Gastroesophageal sphincter (tissue), 4 donors: ENCODE measurements at places on chromosomes 16 and 17. TPM values are rescaled to one million over a fixed set of nuclear protein-coding genes. Genes with fewer than 3 reads are reported as not detected.

DNA sequence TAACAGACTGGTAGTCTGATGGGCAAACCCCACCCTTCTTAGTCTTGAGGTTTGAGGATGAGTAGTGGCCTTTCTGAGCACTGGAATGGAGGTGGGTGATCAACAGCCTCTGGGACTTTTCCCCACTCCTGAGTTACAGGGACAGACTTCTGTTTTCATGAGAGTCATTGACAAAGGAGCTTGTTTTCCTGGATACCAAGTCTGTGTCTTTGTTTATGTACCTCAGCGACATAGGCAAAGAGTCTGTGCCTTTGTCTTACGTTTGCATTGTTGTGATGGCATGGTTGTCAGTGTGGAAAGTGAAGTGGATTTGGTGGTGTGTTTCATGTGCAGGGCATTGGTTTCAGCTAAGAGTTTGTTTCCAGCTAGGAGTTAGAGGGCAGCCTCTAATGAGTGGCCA, 17.5 kb downstream of the EPN2 start:
- no peak for ATAC-seq

DNA sequence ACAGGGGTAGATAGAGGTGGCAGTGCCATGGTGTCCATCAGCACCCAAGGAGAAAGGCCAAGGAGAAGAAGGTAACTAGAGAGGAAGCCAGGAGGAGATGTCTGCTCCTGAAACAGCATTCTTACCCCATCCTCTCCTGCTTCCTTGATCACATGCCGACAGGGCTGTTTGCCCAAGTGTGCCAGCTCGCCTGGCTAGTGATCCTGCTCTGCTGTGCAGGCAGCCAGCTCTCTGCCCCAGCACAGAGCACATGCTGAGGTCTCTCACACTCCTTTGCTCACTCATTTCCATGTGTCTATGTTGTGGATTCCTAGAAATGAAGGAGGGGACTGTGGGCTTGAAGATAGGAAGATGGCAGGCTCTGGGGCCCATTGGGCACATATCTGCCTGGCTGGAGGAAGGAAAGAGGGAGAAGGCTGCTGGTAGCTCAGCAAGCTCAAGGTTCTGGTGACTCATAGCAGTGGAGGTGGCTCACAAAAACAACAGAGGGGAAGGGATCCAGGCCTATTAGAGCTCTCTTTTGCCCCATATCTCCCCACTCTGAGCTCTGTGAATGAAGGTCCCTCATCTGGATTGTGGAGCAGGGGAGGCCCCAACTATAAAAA, 54.3 kb downstream of the NEUROD2 start:
- no peak for ATAC-seq

DNA sequence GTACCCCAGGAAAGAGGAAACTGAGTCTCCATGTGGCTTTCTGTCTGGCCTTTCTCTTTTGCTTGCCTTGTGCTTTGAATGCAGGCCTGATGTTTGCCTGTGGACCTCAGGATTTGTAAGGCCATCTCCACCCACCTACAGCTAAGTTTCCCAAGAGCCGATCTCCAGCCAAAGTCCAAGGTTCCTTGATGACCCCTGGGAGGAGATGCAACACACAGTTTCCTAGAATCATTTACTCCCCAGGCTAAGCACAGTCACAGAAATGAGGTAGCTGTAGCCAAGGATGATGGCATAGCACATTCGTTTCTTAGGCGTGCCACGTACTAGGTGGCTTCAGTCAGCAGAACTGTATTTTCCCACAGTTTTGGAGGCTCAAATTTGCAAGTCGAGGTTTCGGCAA, 595.4 kb downstream of the MAF start:
- ATAC-seq: no peak

Gene CRYM
- 0.27 TPM for total RNA-seq

DNA sequence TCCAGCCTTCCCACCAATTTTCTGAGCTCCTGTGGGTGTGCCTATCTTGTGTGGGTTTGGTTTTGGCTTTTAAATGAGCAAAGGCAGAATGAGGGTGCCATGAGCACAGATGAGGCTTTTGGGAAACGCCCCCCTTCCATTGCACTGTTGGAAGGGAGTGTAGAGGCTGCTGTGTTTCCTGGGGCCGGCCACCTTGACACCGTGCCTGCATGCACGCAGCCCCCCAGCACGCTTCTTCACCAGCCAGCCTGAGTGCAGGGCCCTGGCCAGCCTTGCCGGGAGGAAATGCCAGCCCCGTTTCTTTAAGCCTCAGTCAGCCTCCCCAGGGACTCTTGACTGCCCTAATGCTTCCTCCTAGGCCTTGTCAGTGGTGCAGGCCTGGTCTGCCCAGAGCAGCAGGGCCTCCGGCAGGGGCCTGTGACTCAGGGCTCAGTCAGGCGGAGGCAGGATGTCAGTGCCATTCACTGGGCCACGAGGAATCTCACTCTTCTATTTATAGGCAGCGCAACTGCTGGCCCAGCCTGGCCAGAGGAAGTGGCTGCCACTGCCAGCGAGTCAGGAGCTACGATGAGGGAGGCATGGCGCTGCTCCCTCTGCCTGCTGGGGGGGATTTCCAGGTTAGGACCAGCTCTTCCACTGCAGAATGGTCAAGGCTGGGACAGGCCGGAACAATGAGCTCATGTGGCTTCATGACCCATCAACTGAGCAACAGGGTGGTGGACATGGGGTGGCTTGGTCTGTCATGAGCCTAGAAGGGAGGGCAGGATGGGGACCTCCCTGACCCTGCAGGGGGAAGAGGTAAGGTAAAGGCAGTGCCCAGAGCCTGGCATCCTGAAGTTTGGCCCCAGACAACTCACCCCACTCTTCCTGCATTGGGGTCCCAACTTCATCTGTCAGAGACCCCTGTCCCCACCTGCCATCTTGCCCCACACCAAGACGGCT, 205.2 kb downstream of the RAB11FIP4 start:
- peak; percentile 96 for ATAC-seq

DNA sequence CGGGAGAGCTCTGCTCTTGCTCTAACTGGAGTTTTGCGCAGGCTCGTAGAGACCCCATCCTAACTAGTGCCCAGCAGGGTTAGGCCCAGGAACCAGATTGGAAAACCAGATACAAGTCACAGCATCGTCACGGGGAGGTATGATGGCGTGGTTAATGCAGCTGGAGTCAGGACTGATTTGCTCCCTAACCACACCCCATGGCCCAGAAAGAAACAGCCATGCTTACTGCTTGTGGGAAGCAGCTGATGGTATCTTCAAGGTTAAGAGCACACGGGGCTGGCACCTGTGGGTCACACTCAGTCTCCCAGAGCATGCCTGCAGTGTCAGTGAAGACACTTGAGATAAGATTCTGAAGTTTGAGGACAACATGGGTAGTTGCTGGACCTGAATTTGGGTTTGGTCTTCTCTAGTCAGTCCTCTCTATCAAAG, 60.2 kb downstream of the WIPI1 start:
- ATAC-seq: no peak

Gene PDE6G
- not detected for total RNA-seq

Gene TEKT5
- not detected for total RNA-seq

GRCh38 chr17:67044940-67045339, 586 bp downstream of the CACNG1 start:
- ATAC-seq: no peak
